ENCODE measurements at places on chromosomes 1 and 21.

DNA sequence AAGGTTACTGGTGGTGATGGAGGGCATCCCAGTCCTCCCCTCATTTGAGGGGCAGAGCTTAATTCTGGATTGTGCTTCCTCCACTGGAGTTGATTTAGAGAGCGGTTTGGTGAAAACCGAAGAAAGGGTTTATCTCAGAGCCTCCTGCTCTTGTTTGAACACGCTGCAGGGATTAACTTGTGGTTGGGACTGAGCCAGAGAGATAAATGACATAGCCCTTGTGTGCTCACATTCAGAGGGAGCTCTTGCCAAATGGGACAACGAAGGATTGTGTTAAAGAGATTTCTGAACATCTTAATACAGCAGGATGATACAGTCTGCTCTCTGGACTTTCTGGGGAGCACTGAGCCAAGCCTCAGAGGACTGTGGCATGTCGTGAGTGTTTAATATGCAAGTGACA, 308.2 kb downstream of the DISC1 start:
- DNase-seq = no peak

GRCh38 chr1:112938210-112938609, 17.8 kb downstream of the SLC16A1 start:
- no peak for DNase-seq

DNA sequence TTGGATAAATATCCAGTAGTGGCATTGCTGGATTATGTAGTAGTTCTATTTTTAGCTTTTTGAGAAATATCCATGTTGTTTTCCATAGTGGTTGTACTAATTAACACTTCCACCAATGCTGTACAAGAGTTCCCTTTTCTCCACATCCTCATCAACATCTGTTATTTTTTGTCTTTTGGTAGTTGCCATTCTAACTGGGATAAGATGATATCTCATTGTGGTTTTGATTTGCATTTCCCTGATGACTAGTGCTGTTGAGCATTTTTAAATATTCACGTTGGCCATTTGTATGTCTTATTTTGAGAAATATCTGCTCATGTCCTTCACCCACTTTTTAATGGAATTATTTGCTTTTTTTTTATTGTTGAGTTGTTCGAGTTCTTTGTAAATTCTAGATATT, 183.9 kb downstream of the PTPRU start:
- no peak for DNase-seq

DNA sequence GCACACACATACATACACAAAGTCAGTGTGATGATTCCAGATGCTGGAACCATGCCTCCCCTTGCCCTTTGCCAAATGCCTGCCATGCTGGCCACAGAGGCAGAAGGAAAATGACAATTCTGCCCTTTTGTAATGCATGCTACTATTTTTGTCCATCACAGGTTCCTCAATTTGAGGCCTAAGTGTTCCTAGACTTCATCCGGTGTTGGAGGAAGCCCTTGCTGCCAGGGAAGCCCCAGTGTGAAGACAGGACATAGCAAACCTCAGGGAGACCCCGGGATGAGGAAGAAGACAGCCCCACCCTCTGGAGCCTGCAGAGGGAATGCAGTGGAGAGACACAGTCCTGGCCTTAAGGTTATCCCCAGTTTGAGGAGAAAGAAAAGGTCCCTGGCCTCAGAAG, 14.4 kb downstream of the PRR9 start:
- DNase-seq = no peak

GRCh38 chr1:210294999-210295745, 33.5 kb upstream of the HHAT start:
- DNase-seq = no peak

DNA sequence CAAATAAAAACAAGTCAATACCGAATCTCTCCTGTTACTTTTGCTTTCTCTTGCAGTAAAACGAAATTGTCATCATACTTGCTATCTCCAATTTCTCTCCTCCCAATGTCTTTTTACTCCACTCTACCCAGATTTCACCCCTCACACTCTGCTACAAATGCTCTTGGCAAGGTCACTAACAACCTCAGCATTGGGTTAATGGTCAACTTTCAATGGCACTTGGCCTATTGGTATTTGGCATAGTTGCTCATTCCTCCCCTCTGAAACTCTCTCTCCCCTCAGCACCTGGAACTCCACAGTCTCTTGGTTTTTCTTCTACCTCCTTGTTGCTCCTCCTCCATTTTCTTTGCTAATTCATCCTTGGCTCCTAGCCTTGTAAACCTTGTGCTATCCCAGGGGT, 367.3 kb downstream of the PTPRU start:
- no peak for DNase-seq

- DNase-seq = no peak
Measured at GRCh38 chr21:22235866-22236590, 1237.8 kb downstream of the NCAM2 start.

- no peak for DNase-seq
Measured at GRCh38 chr21:27149034-27149433, 182.1 kb upstream of the ADAMTS5 start.

DNA sequence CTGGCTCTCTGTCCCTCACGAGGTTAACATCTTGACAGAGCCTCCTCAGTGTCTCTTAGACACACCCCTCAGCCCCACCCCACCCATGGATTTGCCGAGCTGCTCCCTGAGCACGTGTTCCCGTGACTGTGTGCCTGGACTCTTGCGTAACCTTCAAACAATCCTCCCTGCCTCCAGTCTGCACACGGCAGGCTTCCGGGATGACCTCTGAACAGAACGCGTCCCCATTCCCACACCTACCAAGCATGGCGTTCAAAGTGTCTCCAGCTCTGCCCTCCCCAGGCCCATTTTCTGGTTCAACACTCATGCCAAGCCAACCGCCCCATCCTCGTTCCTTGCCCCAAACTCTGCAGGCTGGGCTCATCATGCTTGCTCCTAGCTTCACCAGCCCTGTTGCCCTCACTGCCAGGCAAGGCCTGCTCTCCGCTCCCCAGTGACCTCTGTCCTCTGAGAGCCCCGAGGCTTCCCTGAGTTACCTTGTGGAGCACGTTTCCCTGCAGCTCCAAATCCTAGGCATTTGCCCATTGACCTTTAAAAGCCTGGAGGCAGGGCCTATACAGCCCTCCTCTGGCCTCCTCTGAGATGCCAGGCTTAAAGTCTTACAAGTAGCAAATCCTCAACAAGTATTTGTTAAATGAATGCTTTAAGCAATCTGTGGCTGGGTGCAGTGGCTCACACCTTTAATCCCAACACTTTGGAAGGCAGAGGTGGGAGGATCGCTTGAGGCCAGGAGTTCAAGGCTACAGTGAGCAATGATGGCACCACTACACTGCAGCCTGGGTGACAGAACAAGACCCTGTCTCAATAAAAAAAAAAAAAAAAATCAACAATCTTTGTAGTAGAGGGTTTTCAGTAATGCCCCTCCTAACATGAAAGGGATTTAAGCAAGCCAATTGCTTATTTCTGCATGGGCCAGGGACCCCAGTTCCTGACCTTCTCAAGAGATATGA, 5.0 kb downstream of the AGT start:
- DNase-seq = no peak

- DNase-seq = peak; percentile 63
Measured at GRCh38 chr1:178724728-178725465, at the start of gene RALGPS2. RALGPS2 (plus strand) TSS chr1:178725244; CDS start chr1:178776765, 51,521 bp downstream.

GRCh38 chr1:180954005-180954800, 41.5 kb downstream of the KIAA1614 start:
- peak; percentile 63 for DNase-seq

- no peak for DNase-seq
Measured at GRCh38 chr1:206495011-206495461, 12.3 kb upstream of the RASSF5 start.

GRCh38 chr1:229940684-229941083, 126.4 kb upstream of the GALNT2 start:
- no peak for DNase-seq

- DNase-seq = no peak
Measured at GRCh38 chr1:221527886-221528624, 213.8 kb downstream of the DUSP10 start.

- no peak for DNase-seq
Measured at GRCh38 chr1:241612533-241613477, 27.4 kb downstream of the CHML start.

DNA sequence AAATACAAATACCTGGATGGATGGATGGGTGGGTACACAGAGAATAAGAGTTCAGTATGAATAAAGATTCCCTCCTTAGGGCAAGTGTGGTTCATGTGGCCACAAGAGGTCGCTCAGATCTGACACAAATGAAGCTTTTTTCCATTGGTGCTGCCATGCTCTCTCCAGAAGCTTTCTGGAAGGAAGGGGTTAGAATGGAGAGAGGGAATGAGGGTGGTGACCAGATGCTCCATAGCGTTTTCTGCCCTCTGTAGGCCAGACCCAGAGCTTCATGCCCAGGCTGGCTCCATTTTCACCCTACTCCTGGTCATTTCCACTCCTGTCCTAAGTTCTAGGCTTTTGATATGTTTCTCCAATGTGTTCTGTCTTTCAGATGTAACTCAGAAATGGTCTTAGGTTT, 3.3 kb upstream of the FCRL6 start:
- peak; percentile 49 for DNase-seq

DNA sequence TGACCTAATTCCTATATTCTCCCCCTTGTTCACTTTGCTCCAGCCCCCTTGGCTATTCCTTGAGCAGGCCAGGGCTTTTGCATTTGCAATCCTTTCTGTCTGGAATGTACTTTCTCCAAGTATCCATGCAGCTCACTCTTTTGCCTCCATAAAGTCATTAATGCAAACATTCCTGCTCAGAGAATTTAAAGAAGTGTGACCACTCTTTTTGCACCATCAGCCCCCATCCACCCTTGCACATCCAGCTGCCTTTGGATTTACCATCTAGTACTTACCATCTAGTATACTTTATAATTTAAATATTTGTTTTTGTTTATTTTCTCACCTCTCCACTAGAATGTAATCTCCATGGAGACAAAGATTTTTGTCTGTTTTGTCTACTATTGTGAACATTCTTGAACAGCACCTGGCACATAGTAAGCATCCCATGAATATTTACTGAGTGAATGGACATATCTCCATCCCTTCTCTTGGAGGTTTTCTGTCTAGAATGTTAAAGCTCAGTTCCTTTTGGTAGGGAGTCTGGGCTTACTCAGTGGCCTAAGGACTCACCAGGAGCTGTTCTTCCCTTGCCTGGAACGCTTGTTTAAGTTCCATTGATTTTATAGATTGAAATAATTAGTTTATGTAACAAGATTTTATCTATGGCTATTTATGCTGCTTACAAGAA, 22.6 kb downstream of the SLAMF6 start:
- no peak for DNase-seq

GRCh38 chr1:248852481-248853405, 6.1 kb downstream of the ZNF692 start:
- no peak for DNase-seq

GRCh38 chr1:204967451-204967850, 75.6 kb upstream of the CNTN2 start:
- no peak for DNase-seq

- DNase-seq = no peak
Measured at GRCh38 chr1:67814121-67814772, 19.0 kb downstream of the GNG12 start.

DNA sequence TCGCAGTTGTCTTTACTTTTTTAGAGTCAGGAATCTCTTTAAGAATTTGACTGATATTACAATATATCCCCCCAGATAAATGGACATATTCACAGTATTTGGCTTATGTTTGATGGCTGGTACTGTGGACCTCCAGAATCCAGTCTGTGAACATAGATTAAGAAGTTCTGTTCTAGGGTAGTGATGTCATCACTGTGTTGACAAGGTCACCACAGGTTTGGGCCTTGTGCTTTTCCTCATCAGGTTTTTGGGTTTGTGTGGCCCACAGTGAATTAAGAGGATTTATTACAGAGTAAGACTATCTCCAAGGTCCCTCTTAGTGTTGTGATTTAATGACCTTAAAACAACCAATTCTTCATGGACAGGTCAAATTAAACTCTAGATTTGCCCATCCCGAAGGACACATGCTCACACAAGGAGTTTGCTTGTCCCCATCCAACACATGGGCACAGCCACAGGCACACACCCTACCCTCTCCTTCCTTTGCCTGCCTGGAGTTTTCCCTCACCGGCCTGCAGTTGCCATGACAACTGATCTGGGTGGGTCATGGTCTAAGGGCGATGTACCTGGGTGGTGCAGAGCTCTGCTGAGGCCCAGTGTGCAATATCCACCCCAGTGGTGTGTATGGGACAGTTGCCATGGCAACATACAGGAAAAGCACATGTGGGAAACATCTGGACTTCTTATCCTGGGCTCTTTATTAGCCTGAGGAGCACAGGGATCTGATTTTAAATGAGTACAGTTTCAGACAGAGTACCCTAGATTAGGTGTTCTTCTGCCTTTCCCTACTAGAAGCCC, 98.6 kb downstream of the NAV1 start:
- DNase-seq = no peak

DNA sequence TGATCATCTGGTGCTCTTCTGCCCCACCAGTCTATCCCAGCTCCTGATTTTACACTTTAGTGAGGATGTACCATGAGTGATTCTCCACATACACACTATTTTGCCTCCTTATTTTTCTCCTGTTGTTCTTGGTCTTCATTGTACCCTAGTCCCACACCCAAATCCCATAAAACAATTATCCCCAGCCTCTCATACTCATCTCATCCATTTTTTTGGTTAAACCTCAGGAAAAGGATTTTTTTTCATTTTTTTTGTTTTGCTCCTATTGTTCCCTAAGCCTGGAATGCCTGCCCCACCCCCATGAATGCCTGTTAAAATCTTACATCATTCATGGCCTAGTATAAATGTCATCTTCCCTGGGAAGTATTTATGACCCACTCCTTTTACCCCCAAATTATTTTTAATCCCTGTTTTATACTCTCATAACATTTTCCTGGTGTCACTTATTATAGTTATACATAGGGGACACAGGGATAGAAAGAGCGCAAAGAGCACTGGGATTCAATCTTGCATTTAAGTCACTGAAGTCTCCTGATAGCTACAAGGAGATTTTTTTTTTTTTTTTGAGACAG, 4.9 kb upstream of the LINGO4 start:
- no peak for DNase-seq

DNA sequence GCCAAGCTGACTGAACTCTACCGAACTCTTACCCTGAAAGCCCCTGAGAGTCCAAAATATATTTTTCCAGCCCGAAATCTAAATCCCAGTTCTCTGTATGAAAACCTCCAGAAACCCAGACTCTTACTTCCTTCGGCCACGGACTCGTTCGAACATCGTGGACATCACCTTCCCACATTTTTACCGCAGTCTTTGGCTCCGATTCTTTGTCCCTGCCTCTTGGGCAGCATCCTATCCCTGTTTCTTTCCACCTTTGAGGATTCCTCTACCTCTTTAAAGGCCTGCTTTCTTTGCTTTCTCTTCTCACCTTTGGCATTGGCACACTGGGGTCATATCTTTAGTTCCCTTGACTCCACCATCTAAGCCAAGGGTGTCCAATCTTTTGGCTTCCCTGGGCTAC, 932 bp upstream of the USP24 start:
- no peak for DNase-seq

GRCh38 chr1:191895462-191896058, 262.7 kb upstream of the RGS18 start:
- no peak for DNase-seq

DNA sequence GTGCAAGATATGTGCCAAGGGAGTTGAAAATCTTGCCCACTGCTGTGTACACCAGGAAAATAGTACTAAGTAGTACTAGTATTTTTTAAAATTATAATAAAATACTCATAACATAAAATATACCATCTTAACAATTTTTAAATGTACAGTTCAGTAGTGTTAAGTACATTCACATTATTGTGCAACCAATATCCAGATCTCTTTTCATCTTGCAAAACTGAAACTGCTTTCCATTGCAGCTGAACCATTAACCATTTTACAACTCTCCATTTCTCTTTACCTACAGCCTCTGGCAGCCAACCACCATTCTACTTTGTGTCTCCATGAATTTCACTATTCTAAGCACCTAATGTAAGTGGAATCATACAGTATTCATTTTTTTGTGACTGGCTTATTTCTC, 19.3 kb upstream of the RAB3GAP2 start:
- no peak for DNase-seq
